ENCODE measurements at places on chromosomes 5 and 9.

GRCh38 chr5:156594406-156594805, 255.7 kb upstream of the PPP1R2B start:
- DNase-seq, result no peak

- DNase-seq, result no peak
Observed at GRCh38 chr9:114908805-114909448, 21.5 kb downstream of the TNFSF8 start.

DNA sequence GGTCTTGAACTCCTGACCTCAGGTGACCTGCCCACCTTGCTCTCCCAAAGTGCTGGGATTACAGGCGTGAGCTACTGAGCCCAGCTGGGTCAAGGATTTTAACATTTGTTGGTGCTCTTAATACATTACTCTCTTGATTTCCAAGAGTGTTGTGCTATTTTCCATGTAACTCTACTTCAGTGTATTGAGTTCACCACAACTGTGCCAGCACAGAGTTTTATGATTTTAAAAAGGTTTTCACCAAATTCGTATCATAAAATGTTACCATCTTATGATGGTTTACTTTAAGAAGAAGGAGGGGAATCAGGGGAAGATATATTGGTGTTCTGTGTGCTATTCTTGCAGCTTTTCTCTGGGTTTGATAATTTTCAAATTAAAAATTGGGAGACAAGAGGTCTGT, 6.6 kb upstream of the ADGRD2 start:
- DNase-seq, result no peak

- peak; percentile 33 for DNase-seq
Observed at GRCh38 chr5:96649681-96650540, 12.3 kb upstream of the CAST start.

DNA sequence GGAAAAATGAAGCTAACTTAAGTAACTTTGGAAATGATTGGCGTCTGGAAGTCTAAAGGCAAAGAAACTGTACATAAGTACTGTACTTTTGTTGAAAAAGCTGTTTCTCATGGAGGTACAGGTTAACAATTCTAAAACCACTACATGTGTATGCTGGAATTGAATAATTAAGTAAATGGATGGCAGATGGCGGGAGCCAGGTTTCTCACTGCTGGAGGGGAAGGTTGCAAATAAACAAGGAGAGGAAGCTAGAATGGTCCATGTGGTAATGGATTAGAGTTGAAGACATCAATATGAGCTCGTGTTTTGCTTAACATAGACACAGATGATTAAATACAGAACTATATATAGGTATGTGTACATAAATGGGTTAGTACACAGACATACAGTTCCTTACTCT, 43.2 kb upstream of the ASTN2 start:
- no peak for DNase-seq

GRCh38 chr9:17721954-17722353, 143.1 kb downstream of the SH3GL2 start:
- DNase-seq, result no peak

DNA sequence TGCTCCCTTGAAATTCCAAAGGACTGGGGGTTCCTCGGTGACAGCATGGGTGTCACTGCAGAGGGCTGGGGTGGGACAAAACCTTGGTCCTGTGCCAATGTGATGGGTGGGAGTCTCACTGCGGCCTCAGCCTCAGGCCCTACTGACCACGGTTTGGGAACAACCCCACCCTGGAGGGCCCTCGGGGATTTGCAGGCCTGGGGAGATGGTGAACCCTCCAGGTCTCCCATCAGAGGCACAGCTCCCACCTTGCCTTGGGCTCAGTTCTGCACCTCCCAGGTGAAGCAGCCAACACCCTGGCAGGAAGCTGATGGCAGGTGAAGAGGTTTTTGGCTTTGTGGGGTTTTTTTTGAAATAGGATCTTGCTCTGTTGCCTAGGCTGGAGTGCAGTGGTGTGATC, 286.8 kb downstream of the PBX3 start:
- no peak for DNase-seq

- no peak for DNase-seq
Observed at GRCh38 chr9:8859416-8859815, 1059.8 kb upstream of the DMAC1 start.

DNA sequence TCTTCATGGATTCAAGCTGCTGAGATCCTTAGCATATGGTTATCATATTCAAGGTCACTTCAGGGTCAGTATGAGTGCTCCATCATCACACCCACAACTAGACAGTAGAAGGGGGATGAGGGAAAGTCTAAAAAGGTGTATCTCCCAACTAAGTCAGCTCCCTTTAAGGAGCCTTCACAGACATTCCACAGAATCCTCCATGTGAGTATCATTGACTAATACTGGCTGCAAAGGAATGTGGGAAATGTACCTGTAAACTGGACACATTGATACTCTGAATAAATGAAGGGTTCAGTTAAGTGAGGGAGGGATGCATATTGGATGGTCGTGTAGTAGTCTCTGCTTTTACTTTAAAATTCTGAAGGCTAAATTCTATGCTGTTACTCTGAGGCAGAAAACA, 330.7 kb downstream of the LRRC70 start:
- DNase-seq, result no peak

- peak; percentile 49 for DNase-seq
Observed at GRCh38 chr9:130662099-130662969, 2.1 kb upstream of the PRDM12 start.

- DNase-seq, result no peak
Observed at GRCh38 chr5:163846512-163846911, 341.1 kb downstream of the MAT2B start.

DNA sequence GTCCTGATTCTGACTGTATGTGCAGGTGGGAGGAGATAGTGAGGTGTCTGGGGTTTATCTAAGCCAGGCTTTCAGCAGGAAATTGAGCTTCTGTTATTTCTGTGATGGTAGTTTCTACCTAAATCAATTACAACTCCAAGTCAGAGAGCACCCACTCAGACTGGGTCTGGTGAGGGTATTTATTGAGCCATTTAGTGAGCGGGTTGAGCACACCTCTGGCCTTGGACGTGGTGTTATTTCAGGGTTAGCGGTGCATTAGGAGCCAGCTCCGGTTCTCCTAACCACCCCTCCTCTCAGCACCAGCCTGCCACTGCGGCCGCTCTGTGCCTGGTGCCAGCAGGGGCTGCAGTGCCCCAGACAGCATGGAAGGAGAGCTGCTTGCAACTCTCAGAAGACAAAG, 238.9 kb downstream of the CACNA1B start:
- no peak for DNase-seq

DNA sequence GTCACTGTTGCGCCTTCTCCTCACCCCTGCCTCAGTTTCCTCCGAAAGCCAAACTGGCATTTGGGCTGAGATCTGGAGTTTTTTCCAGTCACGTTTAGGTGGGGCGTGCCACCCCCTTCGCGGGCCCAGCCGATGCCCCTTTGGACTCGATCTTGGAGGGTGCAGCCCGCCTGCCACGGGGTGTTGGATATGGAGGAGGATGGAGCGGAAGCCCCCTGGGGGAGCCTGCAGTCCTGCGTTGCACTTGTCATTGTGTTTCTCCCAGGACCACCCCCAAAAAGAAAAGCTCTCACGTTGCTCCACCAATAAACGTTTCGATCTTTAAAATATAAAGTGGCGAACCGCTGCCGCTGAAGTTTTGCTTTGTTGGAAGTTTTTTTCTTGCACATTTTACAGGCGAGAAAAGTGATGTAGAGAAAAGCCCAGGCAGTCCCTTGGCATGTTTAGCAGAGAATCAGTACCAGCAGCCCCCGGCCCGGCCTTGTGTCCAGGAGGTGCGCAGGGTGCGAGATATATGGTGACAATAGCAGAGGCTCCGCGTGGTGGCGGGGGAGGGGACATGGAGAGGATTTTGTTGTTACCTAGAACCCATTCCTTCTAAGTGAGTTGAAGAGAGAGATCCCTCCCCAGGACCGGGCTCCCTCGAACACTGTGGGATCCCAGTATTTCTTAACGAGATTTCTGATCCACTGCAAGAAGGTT, 681 bp downstream of the F2R start:
- peak; percentile 76 for DNase-seq

DNA sequence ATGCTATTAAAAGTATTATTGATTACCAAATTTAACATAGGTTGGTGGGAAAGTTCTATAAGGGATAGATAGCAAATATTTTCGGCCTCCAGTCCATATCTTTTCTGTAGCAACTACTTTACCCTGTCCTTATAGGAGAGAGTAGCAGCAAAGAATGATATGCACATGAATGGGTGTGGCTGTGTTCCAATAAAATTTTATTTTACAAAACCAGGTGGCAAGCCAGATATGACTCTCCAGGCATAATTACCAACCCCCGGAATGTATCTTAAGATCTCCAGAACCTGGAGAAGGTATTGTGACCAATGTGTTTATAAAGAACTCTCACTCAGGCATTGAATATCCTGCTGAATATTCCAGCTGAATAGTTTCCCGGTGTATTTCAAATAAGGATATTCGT, 1461.2 kb downstream of the MAT2B start:
- no peak for DNase-seq

- no peak for DNase-seq
Observed at GRCh38 chr5:154315196-154315595, 124.7 kb downstream of the GALNT10 start.

DNA sequence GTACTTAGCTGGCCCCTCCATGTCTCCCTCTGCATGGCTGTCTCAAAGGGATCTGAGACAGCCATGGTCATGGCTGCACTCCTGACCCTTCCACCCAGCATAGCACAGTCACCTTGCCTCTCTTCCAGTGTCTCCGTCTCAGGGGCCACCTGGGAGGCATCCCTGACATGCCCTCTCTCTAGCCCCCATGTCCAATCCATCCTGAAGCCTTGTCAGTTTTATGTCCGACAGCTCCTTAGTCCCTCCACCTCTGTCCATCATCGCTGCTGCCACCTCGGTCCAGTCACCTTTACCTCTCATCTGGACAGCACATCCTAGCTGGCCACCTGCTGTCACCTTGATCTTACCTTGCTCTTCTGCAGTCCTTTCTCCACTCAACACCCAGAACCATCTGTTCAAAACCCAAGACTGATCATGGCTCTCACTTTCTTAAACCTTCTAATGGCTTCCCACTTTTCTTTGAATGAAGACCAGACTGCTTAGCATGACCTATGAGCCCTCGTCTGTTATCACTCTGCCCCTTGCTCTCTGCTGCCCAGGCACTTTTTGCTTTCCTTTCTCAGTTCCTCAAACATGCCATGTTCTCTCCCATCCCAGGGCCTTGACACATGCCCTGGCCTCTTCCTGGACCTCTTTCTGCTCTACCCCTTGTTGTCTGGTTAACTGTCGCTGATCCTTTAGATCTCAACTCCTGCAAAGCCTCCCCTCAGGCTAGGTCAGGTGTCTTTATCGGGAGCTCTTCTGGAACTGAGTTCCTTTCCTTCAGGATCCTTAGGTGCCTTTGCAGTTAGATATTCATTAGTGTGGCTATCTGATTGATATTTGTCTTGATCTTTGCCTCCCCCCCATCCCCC, 181.8 kb upstream of the PITX1 start:
- no peak for DNase-seq

DNA sequence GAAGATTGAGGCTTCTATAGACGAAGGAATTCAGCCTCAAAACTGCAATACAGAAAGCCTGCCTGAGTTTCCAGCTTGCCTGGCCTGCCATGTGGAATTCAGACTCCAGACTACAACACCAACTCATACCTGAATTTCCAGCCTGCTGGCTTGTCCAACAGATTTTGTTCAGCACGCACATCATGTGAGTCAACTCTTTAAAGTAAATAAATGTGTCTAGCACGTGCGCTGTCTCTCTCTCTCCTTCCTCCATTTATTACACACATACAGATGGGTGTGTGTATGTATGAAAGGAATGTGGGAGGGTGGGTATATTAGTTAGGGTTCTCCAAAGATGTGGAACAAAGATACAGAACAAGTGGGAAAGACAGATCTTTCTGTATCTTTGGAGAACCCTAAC, 82.4 kb upstream of the TAS2R1 start:
- DNase-seq, result peak; percentile 17

DNA sequence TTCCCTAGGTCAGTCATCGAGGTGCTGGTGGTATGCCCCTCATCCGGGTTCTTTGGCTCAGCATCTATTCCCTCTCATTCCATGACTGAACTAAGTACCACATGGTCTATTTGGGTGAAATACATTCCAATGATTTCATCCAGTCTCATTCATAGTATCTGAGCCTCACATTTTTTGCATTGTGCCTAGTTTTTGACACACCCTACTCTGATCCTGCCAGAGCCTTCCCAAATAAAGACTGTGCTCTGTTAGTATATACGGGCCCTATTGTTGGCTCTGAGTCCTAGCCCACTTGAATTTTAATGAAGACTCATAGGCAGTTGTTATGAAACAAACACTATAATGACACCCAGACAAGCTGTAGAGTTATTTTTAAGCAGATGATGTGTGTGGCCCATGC, 740.7 kb downstream of the CETN3 start:
- no peak for DNase-seq

GRCh38 chr9:91423785-91424402, at the start of gene NFIL3:
Gene NFIL3, minus strand, starts transcription at chr9:91423832. Its CDS starts 13,098 bp downstream, at chr9:91410734.
- DNase-seq, result peak; percentile 92

DNA sequence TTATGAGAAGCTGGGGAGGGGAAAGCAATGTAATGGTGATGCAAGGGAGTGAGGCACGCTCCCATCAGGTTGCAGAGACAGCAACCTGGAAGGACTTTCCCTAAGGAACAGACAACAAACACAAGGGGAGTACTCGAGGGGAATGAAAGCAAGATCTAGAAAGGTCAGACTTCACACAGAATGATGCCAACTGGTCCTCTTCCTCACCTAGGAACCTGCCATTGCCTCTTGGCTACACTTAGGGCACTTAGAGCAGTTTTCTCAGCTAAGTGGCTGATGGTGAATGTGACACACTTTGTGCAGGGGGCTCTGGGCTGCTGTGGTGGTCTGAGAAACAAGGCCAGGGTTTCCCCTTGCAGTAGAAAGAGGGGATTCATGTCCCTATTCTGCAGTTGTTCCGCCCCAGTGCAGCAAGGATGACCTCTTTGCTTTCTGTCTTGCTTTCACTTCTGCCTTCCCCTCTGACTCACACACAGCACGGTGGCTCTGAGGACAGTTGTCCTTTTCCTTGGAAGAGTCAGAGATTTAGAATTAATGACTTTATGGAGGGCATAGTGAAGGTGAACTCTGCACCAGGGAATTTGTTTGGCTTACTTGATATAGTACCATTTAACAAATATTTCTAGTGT, 394.0 kb upstream of the KLF4 start:
- no peak for DNase-seq

DNA sequence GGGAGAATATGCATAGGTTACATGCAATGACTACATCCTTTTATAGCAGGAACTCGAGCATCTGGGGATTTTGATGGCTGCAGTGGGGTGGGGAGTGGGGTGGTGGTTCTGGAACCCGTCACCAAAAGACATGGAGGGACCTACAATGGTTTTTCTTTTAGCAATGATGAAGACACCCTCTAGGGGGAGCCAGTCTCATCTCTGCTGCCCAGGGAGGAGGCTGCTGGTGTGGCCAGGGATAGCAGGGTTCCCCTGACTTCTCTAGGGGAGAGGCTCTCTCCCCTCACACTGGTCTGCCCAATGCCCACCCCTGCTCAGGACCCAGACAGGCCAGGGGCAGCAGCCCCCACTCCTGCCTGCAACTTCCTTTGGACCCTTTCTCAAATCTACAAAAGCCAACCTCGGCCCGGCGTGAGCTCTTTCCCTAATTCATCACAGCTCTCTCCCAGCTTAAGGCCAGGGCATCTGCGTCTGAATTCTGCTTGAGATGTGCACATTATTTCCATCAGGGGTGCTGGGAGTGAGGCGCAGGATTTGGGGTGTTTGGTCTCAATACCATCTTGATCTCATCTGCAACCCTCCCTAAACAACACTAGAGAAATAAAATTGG, 73.6 kb upstream of the RETREG1 start:
- DNase-seq, result peak; percentile 80
